ENCODE measurements at places on chromosomes 7 and 10.

DNA sequence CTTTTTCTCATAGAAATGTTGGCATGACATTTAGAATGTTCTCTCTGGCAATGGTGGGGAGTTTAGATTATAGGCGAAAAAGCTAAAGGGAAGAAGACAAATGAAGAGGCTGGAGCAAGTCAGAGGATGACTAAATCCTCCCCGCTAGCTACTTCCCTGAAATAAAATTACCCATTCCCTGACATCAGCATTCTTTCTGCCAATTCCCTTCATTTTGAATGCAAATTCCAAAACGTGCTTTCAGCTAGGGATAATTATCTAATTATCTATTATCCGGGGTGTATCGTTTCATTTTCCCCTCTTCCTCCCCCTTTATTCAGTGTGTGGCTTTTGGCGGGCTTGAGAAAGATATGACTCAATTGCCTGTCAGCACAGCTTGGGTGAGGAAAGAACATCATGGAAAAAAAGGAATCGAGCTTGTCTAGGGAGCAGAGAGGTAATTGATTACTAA is 672.3 kb downstream of the TNS3 start:
- DNase-seq: no peak

- no peak for DNase-seq
These were observed 486.4 kb downstream of the PHTF2 start for GRCh38 chr7:78284945-78285344.

- no peak for DNase-seq
These were observed 4.4 kb upstream of the SND1 start for GRCh38 chr7:127647636-127648035.

GRCh38 chr10:111801841-111802240 is 381.7 kb downstream of the GPAM start:
- no peak for DNase-seq

DNA sequence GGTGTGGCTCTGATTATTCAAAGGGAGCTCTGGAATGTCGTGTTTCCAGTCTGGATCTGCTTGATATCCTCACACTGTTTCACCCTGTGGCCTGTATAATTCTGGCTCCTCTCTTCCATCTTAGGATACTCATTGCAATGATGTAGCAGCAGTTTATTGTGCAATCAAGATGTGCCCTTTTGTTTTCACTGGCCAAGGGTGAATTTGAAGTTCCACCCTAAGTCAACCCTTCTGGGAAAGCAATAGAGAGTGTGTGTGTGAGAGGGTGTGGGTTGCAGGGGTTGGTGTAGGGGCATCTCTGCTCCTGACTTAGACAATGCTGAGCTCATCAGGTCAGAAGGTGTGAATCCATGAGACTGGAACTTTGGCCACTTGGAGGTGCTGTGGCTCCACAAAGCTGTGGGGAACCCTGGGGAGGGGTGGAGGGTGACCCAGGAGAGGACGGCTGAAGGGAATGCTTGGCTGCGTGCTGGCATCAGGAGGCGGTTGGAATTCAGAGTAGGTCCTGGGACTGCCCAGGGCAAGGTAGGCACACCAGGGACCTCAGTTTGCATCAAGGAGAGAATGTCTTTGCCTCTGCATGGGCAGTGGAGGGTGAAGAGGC is 118.0 kb upstream of the PRSS58 start:
- DNase-seq: no peak

DNA sequence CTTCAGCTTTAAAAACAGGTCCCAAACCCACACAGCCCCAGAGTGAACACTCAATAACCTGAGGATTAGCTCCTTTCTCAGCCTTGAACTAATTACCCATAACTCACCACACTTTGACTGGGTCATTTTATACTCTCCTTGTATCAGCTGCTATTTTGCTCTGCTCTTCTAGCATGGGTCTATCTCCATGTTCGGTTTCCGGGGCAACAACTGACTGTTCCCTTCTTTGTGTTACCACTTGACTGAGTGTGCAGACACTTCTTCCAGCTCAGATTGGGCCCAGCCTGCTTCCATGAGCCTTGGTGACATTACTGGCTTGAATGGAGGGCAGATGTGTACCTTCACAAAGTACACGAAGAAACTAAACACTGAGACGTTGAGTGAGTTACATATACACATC is 31.5 kb upstream of the PRPS1L1 start:
- no peak for DNase-seq

DNA sequence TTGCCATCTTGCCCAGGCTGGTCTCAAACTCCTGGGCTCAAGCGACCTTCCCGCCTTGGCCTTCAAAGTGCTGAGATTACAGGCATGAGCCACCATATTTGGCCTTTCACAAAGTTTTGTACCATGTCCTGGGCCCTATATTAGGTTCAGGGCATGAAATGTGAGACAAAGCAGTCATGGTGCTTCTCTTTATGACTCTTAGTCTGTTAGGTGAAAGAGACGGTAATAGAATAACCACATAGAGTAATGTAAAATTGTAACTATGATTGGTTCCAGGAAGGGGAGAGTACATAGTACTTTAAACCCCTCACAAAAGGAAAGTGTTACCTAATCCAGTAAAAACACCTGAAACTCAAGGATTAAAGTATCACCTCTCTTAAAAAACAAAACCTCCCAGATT is 144.7 kb downstream of the SPAG6 start:
- DNase-seq: no peak

DNA sequence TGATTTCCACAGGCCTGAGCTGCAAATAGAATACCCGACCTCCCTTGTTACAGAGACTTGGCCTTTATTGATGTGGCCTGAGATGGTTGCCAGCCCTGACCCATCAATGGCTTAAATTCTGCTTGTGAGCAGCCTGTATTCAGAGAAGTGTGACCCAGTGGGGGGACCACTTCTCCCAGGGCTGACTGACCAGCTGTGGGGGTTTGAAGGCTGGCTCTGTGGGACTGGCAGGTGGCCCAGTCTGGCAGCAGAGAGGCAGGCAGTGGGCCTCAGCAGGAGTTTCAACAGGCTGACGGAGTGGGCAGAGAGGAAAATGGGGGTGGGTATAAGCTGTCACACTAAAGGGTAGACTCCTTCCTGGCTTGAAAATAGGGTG is 12.2 kb upstream of the PPIF start:
- no peak for DNase-seq

Measured in BE2C (cell line).